ENCODE measurements at places on chromosomes 16 and 17.

DNA sequence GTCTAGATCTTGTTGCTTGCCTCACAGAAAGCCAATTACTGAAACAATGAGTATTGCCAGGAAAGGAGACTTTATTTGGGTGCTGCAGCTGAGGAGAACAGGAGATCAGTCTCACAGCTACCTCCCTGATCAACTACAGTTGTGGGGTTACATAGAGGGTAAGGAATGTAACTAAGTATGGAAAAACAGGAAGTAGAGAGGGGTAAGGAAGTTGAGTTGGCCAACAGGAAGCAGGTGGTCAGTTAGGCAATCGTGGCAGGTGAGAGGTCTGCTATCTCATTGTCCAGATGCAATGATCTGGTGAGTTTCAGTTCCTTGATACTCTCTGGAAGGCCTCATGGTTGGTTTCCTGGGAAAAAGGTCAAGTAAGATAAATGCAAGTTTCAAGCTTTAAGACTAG lies 333.1 kb upstream of the GOT2 start:
- DNase-seq = no peak

GRCh38 chr17:82402865-82403264 lies 15.3 kb upstream of the HEXD start:
- DNase-seq = no peak

DNA sequence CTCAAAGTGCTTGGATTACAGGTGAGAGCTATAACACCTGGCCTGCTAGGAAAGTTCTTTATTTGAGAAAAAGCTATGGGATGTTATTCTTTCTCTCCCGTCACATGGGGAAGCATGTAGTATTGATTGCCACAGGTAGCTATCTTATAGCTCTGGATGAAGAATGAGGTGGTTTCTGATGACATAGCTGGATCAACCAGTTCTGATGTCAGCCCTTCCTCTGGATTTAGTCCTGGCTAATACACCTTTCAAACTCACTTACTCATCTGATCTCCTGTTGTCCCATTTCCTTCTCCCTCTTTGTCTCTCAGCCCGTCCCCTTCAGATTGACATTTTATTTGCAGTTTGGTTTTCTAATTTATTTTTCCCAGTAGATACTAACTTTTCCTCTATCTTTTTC lies 14.1 kb upstream of the PPM1D start:
- no peak for DNase-seq

DNA sequence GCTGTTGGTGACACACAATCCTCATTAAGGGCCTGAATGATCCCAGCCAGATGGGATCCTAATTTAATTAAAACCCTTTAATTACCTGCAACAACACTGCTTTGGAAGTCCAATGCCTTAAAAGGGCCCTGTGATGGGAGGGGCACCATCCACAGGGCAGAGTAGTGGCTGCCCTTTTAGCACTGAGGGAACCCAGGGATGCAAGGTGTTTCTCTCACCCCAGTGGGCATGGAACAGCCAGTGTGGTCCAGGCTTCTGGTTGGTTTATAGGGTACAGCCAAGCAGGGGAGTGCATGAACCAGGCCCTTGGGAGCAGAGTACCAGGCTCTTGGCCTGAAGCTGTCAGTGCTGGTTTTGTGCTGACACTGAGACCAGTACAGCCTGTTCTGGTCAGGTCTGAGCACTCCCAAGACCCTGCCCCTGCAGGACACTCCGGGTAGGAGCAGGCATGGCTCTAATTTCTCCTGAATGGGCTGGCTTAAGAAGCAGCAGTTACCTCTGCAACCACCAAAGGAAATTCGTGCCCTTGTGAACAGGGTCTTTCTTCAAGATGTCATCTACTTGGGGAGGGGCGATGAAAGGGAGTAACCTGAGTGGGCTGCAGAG lies 9.9 kb downstream of the NXPH3 start:
- no peak for DNase-seq

DNA sequence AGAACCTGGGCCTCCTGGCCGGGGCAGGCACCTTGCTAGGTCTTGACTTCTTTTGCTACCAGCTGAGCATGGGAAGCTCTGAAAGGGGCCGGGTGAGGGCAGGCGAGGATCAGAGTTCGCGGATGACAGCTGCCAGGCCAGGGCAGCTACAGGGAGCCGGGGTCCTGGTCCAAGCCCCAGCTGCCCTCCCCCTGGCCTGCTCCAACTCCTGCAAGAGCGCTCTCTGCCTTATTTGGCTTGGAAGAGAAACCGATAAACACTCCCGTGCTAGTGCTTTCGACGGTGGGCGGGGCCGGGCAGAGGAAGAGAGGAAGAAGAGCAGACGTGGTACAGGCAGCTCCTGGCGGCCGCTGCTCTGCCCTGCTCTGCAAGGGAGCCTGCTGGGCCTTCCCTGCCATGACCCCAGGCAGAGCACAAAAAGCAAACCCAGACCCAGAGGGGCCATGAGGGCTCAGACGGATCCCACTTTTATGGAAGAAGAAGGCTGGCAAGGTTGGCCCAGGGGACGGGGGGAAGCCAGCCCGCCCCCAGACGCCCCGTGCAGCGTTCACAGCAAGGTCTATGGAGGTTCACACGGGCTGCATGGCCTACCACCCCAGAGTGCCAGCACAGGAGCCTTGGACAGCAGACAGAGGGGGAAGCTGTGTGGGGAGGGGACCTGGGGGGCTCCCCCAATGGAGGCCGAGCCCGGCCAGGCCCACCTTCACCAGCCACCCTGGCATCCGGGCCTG lies 25.6 kb downstream of the PIEZO1 start:
- DNase-seq = no peak

GRCh38 chr16:81099958-81100357 lies 3.8 kb upstream of the GCSH start:
- no peak for DNase-seq

GRCh38 chr16:85552980-85553435 lies 60.1 kb upstream of the GSE1 start:
- no peak for DNase-seq

DNA sequence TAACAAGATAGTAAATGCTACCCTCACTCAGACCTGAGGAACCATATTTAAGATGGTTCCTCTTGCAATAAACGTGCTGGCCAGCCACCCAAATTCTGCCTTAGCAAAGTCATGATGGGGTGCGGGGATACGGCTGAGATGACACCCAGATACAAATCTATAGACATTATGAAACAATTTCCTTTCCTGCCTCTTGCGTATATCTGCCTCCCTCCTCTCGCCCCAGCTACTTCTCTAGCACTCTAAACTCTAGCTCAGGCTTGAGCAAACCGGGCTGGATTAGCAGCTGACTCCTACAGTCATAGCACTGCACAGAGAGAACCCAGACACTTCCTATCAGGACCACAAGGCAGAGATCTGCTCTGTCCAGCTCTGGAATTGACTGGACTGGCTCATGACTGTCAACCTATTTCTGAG lies 22.3 kb downstream of the CD300LF start:
- DNase-seq = no peak

DNA sequence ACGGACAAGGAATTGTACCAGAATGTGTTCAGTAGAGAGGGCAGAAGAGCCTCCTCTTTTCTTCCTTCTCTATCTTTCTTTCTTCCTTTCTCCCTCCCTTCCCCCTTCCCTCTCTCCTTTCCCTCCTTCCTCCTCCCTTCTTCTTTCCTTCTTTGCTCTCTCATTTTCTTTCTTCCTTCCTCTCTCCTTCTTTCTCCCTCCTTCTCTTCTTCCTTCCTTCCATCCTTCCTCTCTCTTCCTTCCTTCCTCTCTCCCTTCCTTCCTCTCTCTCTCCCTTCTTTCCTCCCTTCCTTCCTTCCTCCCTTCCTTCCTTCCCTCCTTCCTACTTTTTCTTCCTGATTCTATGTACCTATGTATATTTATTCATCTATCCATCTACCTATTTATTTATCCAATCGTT lies 59.7 kb upstream of the SDK2 start:
- no peak for DNase-seq

- DNase-seq = no peak
Observed at GRCh38 chr17:63542218-63542545, 8.1 kb upstream of the DCAF7 start.

GRCh38 chr17:46059486-46059885 lies 60.4 kb downstream of the STH start:
- no peak for DNase-seq

DNA sequence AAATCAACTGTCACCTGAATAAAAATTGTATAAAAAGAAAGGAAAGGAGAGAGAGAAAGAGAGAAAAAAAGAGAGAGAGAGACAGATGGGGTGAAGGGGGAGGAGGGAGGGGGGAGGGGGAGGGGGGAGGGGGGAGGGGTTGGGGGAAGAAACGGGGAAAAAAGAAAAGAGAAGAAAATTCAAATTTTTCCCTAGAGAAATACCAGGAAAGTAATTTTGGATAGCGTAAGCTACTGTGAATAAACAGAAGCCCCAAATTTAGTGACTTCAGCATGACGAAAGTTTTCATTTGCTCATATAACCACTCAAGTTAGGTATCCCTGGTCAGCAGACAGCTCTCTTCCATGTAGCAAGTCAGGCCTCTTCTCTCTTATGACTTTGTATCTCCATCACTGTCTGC lies 289.4 kb upstream of the MYOCD start:
- no peak for DNase-seq

DNA sequence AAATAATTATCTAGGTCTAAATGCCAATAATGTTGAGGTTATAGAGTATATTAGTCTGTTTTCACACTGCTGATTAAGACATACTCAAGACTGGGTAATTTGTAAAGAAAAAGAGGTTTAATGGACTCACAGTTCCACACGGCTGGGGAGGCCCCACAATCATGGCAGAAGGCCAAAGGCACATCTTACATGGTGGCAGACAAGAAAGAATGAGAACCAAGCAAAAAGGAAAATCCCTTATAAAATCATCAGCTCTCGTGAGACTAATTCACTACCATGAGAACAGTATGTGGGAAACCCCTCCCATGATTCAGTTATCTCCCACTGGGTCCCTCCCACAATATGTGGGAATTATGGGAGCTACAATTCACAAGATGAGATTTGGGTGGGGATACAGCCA lies 2.9 kb upstream of the KATNB1 start:
- no peak for DNase-seq
